Stimulated activated CD4-positive, alpha-beta T cell treated with anti-CD3 and anti-CD28 coated beads, Interleukin-1b, Interleukin-23, amount 100 ng/mL, for 1 hour (primary cell): ENCODE measurements at places on chromosomes 6 and 20.
A peak's percentile ranks its signal among the peaks of the same experiment; 100 is the strongest.

- DNase-seq, result no peak
Observed at GRCh38 chr6:52409499-52409898, 10.6 kb upstream of the EFHC1 start.

- no peak for DNase-seq
Observed at GRCh38 chr20:59634435-59635005, 30.2 kb downstream of the PHACTR3 start.

DNA sequence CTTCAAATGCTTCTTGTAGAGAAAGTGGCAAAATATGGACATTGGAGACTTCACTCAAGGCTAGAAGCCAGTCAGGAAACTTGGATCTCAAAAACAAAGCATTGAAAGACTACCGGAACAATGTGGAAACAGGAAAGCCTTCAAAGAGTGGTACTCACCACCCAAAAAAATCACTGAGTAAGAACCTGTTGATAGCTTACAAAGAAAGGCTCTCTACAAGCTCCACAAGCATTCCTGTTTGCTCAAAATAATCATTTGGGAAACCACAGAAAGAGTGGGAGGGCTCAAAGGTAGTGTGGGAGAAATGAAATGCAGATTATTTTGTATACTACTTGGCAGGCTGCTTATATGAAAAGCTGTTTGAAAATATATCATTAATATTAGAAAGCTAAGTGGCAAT, 9.5 kb upstream of the DST start:
- DNase-seq, result no peak

- DNase-seq, result no peak
Observed at GRCh38 chr6:120202878-120203277, 853.3 kb upstream of the MAN1A1 start.

GRCh38 chr6:168906391-168906790, 347.3 kb downstream of the THBS2 start:
- no peak for DNase-seq

DNA sequence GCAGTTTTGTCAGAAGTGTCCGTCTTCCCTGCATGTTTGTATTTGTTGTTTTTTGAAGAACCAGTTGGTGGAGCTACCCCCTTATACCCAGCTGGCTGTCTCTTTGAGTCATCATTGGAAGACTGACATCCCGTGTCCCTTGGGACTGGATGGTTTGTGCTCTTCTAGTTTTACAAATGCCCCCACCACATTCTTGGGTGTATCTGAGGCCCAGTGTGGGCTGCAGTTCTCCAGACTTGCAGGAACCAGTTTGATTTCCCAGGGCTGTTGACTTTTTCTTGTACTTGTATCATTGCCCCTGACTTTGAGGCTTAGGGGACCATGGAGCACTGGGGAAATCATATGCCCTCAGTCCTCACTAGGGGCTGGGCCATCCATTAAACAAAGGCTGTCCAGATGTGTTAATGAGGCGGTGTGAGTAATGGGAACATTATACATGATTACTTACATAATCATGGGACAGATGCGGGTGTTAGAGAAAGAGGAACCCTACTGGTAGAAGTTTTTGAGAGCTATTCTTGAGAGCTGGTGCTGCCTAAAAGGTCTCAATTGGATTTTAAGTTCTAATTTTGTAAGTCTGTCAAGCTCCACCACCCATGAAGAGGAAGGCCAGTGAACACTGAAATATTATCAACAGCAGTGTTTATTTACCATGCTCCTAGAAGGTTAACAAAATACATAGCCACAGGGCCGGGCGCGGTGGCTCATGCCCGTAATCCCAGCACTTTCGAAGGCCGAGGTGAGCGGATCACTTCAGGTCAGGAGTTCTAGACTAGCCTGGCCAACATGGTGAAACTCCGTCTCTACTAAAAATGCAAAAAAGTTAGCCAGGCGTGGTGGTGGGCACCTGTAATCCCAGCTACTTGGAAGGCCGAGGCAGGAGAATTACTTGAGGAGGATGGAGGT, 8.5 kb downstream of the JARID2 start:
- DNase-seq, result no peak

DNA sequence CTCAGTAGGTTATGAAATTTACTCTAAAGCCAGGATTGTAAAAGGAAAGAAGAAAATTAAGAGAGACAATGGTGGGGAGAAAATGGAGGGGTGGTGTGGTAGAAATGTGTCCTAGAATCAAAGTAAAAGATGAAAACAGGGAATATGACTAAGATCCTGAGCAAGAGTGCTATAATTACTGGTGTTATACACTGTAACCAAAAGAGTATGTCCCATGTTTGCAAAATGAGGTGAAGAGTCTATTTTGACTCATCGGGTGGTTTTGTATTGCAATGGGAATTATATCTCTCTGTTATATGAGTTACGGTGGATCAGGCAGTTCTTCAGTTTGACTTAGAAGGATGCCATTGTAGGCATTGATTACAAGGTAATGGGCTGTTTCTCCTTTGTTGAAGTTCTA, 8.5 kb downstream of the L3MBTL3 start:
- no peak for DNase-seq

DNA sequence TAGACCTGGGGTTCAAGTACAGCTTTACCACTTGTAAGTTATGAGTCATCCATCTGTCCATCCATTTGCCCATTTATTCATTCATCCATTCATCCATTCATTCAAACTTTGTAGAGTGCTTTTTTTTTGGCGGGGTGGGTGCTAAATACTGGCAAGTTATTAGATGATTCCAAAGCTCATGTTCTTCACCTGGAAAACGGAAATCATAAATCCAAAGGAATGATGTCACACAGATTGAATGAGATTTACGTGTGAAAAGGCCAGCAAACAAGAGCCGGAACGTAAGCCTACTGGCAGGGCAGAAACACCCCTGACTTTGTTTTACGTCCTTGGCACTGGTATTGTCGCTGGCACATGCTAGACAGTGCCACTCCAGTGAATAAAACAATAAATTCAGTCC, 480.9 kb upstream of the CHD6 start:
- no peak for DNase-seq

GRCh38 chr6:167843023-167843422, 16.3 kb downstream of the AFDN start:
- no peak for DNase-seq

DNA sequence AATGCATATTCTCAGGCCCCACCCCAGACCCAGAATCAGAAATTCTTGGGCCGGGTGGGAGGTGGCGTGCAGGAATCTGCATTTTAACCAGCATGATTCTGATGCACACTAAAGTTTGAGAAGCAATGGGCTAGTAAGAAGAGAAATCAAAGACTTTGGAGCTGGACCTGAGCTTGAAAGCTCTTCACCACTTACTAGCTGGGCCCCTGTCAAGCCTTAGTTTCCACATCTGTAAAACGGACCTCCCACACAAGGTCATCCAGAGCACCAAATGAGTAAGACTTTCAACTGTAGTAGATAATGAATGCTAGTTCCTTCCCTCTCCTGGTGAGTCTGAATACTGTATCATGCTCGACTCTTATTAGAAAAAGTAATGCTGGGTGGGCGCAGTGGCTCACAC, 87.0 kb downstream of the TBC1D7 start:
- no peak for DNase-seq

DNA sequence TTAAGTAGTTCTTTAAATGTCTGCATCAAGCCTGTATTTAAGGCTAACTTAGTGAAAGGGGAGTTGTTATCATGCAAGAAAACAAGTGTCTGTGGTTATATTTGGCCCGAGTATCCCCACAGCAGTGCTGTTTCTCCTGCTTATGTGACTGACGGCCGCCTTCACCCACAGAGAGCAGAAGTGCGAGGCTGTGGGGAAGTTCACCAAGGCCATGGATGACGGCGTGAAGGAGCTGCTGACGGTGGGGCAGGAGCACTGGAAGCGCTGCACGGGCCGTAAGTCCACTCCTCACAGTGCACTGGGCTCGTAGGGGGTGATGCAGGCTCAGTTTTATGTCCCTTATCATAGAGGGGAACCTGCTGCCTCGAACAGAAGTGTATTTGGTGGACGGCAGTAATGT, 53.2 kb upstream of the SYNJ2 start:
- DNase-seq, result no peak

DNA sequence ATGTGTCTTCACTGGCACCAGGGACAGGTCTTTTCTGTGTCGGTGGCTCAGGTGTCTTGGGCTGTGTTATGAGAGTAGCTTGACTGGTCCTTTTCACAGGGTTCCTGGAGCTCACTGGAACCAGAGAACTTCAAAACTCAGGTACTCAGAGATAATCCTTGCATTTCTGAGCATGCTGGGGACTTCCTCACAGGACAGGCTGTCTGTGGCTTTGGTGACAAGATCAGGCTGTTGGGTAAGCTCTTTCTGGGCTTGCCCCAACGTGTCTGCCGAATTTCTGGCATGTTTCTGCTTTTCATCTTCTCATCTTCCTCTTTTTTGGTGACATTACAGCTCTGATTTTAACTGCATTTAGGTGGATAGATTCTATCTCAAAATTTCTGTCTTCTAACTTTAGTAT, 270.0 kb downstream of the CDH26 start:
- no peak for DNase-seq

- no peak for DNase-seq
Observed at GRCh38 chr20:10954137-10954840, 280.5 kb upstream of the JAG1 start.

DNA sequence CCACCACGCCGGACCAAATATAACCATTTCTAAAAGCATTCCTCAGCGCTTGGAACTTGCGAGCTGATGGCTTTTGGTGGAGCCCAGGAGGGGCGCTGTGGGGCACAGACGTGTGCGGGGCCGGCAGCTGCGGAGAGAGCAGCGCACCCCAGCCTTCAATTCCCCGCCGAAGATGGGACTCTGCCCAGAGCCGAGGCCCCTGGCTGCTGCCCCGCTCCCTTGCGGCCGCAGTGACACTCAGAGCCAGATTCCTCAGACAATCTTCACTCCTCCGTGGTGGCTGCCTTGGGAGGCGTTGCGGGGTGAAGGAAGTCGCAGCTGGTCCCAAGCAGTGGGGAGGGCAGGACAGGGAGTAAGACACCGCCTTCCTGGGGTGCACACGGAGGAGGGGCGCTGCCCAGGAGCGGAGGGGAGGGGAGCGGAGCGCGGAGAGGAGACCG, 87.7 kb downstream of the TMEM242 start:
- peak; percentile 21 for DNase-seq

DNA sequence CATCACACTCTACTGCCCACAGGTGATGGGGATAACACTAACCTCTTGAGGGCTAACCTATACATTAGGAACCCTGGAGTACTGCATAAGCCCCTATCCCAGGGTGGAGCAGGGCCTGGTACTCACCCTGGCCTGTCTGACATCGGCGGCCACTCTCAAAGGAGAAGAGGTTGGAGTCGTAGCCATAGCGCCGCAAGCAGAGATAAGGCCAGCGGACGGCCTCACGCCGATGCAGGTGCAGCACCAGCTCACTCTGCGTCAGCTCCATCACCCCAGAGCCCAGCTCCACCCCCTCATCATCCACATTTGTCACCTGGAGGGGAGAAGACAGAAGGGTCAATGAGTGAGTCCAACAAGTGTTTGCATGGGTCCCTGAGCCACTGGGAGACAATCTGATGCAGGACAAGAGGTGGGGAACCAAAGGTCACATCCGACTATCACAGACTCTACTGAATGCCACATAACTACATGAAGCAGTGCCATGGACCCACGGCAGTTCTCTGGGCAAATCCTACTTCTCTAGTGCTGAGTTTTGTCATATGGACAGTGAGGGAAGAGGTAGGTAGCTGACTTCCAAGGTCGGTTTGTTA, 4.3 kb downstream of the FRS3 start:
- DNase-seq, result no peak

DNA sequence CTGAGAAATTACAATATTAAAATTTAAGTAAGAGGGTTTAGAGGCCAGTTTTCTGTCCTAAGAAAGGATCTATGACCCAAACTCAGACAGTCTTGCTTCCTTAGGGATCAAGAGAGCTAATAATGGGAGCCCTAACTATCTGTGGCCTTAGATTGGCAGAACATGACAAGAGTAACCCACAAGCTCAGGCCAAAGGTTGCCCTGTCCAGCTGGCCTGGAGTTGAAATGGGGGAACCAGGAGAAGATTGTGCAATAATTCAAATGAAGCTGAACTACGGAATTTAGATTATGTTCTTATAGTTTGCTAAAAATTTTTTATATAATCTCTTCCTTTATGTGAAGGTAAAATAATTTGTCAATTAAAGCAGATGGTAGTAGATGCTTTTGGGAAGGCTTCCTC, 26.4 kb downstream of the LAMA4 start:
- DNase-seq, result no peak

DNA sequence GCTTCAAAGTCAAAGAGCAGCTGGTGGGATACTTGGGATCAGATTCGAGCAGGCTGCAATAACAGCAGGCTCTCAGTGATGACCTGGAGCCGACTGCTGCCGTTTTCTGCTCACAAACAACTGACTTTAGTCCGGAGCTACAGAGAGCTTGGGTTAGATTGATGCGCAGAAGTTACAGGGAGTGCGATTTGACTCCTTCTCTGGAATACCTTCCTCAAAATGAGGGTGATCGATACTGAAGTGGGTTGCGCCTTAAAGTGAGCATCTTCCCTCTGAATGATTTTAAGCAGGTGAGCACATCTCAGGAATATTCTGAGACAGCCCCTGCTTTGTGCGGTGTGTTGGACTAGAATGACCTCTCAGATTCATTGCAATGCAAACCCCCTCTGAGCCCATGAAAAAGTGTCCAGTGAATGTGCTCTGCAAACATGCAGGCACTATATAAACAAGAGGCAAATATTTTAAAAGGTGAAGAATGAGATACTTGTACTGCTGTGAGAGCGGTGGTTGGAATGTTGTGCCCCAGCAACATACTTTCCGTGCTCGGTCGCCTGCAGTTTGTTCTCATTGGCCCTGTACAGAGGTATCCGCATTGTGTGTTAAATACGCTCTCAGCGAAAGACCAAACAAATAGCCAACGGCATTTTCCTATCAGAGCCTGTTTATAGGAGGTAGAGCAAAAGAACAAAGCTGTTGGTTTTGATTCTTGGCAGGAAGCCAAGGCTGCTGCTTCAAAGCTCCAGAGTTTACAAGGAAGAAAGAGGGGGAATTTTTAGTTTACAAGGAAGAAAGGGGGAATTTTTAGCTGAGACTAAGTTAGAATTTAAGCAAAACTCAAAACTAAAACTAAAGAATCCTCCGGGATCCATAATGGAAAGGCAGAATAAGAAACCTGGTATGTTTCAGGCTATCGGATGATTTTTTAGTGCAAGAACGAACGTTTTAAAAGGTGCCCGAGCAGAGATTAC, 67.7 kb downstream of the PHACTR2 start:
- no peak for DNase-seq

- DNase-seq, result no peak
Observed at GRCh38 chr20:43028470-43028869, 161.2 kb downstream of the PTPRT start.
